Colonic mucosa (tissue), 4 donors: ENCODE measurements at places on chromosomes 7 and 10. TPM values are rescaled to one million over a fixed set of nuclear protein-coding genes. Genes with fewer than 3 reads are reported as not detected.

DNA sequence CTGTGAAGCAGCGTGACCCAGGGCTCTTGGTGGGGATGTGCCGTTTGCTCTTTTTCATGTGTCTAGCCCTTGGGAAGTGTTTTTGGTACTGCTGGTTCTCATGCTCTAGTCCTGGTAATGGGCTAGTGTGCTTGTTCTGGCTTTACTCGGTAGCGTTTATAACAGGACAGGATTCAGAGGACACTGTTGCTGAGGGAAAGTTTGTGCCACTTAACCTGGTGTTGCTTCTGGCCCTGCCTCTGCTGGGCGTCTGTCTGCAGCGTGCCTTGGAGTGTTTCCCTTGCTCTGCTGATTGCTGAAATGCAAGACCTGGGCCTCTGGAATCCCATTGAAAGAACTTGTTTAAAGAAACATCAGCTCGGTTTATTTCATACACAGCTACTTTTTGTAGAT, 35.0 kb downstream of the INPP5A start:
- no peak for DNase-seq

DNA sequence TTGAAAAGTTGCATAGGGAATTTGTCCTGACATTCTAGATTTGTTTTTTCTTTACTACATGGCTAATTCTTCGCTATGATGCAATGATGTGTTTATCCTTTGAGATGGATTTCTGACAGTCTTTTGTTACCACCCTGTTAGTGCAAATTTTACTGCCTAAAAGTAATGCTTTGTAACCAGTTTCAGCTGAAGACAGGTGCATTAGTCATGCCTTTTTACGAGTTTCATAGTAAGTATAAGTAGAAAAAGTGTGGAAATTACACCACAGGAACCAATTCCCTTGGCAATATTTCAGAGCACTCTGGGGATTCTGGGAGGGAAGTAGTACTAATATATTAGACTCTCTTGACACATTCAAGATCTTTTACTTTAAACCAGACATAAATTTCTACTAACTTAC, 257.8 kb upstream of the DKK1 start:
- no peak for DNase-seq

DNA sequence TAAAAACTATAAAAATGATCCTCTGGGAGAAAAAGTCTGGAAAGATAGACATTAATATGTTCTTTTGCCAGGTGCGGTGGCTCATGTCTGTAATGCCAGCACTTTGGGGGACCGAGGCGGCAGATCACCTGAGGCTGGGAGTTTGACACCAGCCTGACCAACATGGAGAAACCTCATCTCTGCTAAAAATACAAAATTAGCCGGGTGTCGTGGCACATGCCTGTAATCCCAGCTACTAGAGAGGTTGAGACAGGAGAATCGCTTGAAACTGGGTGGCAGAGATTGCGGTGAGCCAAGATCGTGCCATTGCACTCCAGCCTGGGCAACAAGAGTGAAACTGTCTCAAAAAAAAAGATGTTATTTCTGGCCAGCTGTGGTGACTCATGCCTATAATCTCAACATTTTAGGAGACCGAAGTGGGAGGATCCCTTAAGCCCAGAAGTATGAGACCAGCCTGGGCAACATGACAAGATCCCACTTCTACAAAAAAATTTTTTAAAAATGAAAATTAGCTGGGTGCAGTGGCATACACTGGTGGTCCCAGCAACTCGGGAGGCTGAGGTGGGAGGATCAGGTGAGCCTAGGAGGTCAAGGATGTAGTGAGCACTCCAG, 101.9 kb upstream of the LRRN3 start:
- DNase-seq, result no peak

DNA sequence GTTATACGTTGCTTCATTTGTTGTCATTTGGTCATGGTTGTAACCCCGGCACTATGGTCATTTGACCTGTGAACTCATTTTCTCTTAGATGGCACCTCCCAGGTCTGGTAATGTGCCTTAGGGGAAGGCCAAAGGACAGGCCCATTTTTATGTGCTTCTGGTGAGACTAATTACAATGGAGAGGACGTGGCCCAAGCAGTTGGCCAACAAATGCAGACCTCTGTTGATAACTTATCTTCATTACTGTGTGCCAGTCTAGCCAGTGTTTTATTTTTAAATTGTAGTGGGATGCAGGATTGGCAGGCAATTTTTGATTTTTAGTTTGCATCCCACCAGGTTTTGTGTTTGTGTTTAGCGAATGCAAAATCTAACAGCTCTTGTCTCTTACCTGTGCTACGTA, 321.5 kb upstream of the AKR1E2 start:
- no peak for DNase-seq

DNA sequence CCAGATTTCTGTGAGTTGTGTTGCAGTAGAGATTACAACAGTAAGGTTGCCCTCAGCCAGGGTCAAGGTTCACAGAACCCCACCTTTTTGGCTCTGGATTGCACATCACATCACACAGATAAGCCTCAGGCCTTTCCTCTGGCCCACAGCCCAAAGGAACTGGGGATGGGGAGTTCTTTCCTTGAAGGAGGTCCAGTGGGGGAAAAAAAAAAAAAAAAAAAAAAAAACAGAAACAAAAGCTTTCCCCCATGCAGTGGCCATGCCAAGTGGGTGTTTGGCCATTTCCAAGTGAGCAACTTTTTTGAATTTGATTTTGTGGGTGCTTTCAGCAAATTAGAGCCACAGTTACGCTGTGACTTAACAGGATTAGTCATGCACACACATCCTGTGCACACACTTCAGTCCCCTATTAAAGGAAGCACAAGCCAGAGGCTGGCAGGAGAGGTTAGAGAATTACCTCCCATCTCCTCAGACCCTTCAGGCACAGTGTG, 79.3 kb upstream of the NANOS1 start:
- DNase-seq, result no peak

DNA sequence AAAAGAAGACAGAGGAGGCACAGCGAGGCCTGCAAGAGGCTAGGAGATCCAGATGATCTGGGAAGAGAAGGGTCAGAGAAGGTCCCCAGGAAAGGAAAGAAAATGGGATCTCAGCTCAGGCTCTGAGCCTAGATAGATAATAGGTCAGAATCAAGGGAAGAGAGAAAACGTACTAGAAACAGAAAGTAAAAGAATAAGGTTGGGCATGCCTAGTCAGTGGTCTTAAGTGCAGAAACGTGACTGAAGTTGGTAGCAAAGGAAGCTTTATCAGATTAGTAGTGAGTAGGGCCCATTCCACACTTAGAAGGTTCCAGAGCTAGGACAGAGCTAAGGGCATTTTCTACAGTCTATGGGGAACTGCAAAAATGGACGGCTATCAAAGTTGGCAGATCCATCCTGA, 84.8 kb upstream of the ASAH2 start:
- no peak for DNase-seq

DNA sequence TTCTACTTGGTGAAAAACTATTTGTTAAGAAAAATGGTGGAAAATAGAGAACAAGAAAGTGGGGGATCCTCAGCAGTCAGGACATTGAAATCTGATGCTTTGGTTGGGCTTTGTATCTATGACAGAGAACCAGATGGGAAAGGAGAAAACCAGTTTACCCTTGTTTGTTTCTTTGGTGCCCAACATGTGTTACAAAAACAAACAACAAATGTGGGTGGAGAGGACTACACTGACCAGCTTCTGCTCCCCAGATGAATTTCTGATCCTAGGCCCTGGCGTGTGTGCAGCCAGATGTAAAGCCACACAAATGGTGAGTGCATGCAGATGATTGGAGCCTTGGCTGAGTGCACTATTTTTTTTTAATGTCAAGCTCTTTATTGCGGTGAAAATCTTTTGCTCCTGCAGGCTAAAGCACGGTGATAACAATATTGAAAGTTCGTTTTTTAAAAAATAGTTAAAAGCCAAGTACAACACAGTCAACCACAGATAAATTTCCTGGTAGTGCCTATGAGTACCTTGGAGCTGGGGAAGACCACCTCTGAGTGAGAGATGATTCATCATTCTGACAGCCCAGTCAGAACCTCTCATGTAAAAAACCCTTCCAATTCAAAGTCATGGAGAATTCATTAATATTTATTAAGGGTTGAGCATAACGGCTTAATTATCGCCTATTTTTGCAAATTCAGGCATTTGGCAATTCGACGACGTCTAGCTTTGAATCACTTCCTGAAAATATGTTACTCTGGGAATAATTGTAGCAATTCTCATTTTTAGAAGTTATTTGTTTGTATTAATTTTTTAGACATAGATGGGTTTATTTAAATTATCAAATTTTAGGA, 163.7 kb downstream of the AGMO start:
- no peak for DNase-seq

DNA sequence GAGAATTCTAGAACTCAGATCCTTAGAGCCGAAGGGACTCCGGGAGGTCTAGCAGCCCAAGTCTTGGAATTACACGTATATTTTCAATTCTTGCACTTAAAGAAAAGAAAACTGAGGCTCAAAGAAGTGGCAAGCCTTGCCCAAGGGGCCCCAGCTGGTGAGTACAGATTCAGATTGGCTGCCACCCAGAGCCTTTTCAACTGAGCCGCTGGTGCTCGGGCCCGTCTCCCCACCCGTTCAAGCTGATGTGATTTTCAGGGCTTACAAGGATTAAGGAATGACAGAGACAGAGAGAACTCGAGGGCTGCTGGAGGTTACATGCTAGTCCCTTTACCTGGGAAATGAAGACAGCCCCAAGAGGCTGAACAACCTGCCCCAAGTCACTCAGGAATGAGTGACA, 117.8 kb downstream of the ABLIM1 start:
- no peak for DNase-seq

- DNase-seq, result no peak
Observed at GRCh38 chr10:14371581-14371980, 40.9 kb upstream of the FRMD4A start.

Gene LMTK2
- total RNA-seq, result 61.2 TPM

Gene SLC26A4
- total RNA-seq, result 0.32 TPM

Gene HSPA12A
- 7.0 TPM for total RNA-seq
